ENCODE measurements at places on chromosomes 11 and 22.

- peaks cover 20% of the 10 kb centered on the region for H3K4me1 ChIP-seq
- H3K27me3 ChIP-seq, result no peaks in the 10 kb centered on the region
- H3K27ac ChIP-seq, result no peak overlapping the region
- no peak for DNase-seq
These were observed 429 bp downstream of the PGGHG start for GRCh38 chr11:289398-289711.

DNA sequence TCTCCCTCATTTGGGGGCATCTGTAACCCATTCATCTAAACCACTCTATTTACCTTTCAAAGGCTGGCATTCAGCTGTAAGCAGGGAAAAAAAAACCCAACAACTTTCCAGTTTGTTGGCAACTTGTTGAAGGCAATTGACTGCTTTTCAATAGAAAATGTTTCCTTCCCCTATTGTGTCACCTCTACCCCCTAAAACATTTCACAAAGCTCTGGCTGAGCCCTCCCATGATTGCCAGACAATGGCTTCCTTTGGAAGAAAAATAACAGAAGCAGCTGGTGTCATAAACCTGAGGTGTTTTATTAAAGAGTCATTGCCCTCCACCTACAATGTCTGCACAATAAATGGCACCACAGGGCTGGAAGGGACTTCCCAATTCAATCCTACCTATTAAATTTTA, 22.1 kb upstream of the PSMA1 start:
- H3K4me3 ChIP-seq, result no peak overlapping the region
- H3K36me3 ChIP-seq, result no peaks in the 10 kb centered on the region
- H3K27me3 ChIP-seq, result no peaks in the 10 kb centered on the region
- no peak overlapping the region for H3K27ac ChIP-seq
- no peak for DNase-seq

- H3K27me3 ChIP-seq, result no peaks in the 10 kb centered on the region
- H3K27ac ChIP-seq, result no peak overlapping the region
- DNase-seq, result no peak
- H3K4me3 ChIP-seq, result no peak overlapping the region
- no peaks in the 10 kb centered on the region for H3K4me1 ChIP-seq
- H3K36me3 ChIP-seq, result peaks cover 56% of the 10 kb centered on the region
These were observed 16.7 kb downstream of the TAB1 start for GRCh38 chr22:39416319-39416718.

GRCh38 chr11:93212094-93212493, 14.3 kb upstream of the SLC36A4 start:
- H3K36me3 ChIP-seq, result no peaks in the 10 kb centered on the region
- DNase-seq, result no peak
- H3K27me3 ChIP-seq, result no peaks in the 10 kb centered on the region
- no peaks in the 10 kb centered on the region for H3K4me1 ChIP-seq
- H3K4me3 ChIP-seq, result no peak overlapping the region

DNA sequence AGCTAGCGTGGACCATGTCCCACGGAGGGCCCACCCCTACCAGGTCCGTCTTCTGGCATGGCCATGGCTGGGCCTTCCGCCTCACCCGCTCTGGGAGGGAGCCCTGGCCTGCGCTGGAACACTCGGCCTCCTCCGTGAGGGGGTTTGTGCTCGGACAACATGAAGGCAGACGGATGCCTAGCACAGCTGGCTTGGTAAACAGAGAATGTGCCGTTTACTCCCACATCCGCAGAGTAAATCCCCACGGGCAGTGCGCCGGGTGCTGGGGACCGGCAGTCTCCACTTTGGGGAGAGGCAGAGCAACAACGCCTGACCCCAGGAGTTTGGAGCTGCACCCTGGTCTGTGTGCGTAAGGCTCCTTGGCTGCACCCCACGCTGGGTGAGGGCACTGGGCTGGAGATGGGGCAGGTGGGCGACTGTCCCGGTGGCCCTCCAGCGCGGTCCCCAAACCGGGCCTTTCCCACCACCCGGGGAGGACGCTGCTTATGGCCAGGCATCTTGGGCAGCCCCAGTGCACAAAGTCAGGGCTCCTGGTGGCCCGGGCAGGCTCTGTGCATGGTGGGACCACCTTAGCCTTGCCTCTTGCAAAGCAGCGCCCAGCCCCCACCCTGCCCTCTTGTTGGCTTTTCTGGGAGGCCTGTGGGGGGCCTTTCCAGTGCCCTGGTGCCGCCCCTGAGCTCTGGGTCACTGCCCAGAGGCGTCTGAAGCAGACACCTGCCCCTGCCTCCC, 30.7 kb upstream of the MUC5AC start:
- no peak overlapping the region for H3K27ac ChIP-seq
- no peaks in the 10 kb centered on the region for H3K4me1 ChIP-seq
- H3K36me3 ChIP-seq, result no peaks in the 10 kb centered on the region
- no peak for DNase-seq

DNA sequence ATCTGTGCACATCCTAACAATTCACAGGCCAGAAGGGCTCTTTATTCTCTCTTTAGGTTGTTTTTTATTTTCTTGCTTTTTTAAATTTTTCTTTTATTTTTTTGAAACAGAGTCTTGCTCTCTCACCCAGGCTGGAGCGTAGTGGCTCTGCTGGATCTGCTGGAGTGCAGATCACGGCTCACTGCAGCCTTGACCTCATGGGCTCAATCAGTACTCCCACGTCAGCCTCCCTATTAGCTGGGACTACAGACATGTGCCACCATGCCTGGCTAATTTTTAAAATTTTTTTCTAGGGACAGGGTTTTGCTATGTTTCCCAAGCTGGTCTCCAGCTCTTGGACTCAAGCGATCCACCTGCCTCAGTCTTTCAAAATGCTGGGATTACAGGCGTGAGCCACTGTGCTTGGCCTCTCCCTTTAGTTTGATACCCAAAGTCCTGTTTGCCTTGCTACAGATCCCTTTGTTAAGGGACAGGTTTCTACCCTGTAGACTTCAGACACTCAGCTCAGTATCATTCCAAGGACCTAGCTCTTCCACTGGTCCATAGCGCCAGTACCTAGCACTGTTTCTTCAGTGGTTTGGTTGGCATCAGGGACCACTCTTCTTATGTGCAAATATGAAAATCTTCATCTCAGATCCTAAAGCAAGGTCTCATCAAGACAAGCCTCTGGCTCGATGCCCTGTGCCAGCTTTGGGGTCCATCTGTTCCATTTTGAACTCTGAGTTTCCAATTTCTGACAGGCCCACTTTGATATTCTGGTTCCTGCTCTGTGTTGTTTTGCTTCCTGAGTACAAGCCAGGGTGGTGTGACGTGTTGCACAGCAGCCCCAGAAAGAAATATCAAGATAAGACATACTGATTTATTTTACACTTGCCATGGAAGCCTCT, 211.7 kb downstream of the FAT3 start:
- H3K27me3 ChIP-seq, result no peaks in the 10 kb centered on the region
- no peak overlapping the region for H3K4me3 ChIP-seq
- H3K36me3 ChIP-seq, result no peaks in the 10 kb centered on the region
- no peak for DNase-seq

- no peaks in the 10 kb centered on the region for H3K27me3 ChIP-seq
- H3K4me3 ChIP-seq, result no peak overlapping the region
- H3K4me1 ChIP-seq, result no peaks in the 10 kb centered on the region
- DNase-seq, result no peak
- no peak overlapping the region for H3K27ac ChIP-seq
- H3K36me3 ChIP-seq, result no peaks in the 10 kb centered on the region
These were observed 24.5 kb upstream of the RNASEH2C start for GRCh38 chr11:65745049-65745448.

DNA sequence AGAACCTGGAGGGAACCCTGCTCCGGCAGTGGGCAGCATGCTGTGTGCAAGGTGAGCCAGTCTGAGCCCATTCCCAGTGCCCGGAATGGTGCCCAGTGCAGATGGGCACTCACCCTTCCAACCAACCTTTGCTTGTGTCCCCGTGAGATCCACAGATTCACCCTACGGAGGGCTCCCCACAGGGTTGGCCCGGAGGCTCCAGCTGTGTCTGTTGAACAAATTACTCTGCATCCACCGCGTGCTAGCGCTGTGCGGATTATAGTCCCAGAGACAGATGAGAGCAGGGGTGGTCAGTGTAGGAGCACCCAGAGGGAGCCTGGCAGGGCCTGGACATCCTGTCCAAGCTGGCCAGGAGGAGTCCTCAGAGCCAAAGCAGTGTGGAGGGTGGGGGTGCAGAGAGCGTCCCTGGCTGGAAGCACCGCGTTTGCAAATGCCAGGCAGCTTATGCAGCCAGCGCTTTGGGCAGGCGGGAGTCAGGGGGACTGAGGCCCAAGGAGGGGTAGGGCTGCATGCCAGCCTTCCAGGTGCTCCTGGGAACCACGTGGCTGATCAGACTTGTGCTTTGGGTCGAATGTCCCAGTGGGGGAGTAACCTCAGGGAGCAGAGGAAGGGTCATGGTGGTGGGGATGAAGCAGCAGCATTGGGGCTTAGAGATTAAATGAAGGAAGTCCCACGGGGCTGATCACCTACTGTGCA, 80.5 kb downstream of the KCNQ1 start:
- H3K36me3 ChIP-seq, result no peaks in the 10 kb centered on the region
- no peak overlapping the region for H3K4me3 ChIP-seq
- no peaks in the 10 kb centered on the region for H3K4me1 ChIP-seq
- H3K27me3 ChIP-seq, result no peaks in the 10 kb centered on the region
- no peak for DNase-seq
- no peak overlapping the region for H3K27ac ChIP-seq

DNA sequence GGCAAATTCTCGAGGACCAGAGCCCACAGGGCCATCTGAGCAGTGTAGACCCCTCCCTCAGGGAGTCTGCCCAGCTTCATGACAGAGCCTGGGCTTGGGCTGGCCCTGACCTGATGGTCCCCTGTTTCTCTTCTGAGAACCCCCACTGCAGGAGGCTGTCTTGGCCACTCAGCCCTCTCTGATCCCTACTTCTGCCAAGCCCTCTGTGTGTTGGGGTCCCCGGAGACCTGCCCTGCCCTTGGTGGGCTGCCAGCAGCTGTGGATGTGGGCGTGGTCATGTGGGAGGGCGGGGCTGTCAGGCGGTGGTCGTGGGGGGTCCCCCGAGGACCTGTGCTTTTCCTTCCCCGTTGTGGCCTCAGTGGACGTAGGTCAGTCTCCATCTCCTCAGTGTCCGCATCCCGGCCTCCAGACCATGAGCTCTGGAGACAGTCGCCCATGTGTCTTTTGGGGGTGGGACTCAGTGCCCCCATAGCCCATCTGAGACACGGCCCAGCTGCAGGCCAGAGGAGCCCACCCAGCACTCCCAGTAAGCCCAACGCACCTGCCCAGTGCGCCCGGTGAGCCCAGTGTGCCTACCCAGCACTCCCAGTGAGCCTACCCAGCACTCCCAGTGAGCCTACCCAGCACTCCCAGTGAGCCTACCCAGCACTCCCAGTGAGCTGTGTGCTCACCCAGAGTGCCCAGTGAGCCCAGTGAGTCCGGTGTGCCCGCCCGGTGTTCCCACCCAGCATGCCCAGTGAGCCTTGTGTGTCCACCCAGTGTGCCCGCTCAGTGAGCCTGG, 409.2 kb downstream of the TBC1D22A start:
- H3K36me3 ChIP-seq, result peaks cover 6% of the 10 kb centered on the region
- H3K27ac ChIP-seq, result no peak overlapping the region
- H3K4me1 ChIP-seq, result no peaks in the 10 kb centered on the region
- H3K27me3 ChIP-seq, result no peaks in the 10 kb centered on the region
- DNase-seq, result no peak

GRCh38 chr11:36328966-36329673, 33.0 kb downstream of the PRR5L start:
- DNase-seq, result no peak
- no peaks in the 10 kb centered on the region for H3K4me1 ChIP-seq
- no peak overlapping the region for H3K4me3 ChIP-seq
- H3K36me3 ChIP-seq, result no peaks in the 10 kb centered on the region
- H3K27me3 ChIP-seq, result no peaks in the 10 kb centered on the region

DNA sequence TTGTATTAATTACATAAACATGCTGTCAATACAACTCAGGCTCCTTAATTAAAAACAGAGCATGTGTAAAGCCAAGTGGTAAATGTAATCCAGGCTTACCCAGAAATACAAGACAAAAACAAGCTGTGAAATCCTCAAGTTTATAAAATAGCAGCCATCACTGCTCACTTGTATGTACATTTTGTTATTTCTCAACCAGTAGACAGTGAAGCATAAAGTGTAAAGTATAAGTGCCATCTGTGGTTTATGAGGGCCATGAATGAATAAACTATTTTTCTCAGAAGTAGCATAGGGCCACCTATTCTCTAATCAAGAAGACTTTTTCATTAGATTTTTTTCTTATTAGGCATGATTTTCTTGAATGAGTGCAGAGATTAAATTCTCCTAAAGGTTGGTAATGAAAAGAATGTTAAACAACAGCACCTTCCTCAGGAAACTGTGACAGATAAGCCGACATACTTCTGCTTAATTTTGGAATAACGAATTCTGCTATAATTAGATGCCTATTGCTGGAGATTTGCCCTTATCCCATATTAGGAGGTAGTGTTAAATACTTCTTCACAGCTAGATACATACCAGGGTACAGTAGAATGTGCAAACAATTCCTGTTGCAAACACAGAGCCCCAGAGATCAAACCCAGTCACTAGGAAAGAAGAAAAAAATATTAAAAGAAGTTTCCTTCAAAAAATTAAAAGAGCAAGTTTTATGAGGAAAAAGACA, 13.0 kb downstream of the SLC5A12 start:
- no peak for DNase-seq
- no peaks in the 10 kb centered on the region for H3K4me1 ChIP-seq
- H3K36me3 ChIP-seq, result no peaks in the 10 kb centered on the region
- no peak overlapping the region for H3K4me3 ChIP-seq
- H3K27ac ChIP-seq, result no peak overlapping the region

DNA sequence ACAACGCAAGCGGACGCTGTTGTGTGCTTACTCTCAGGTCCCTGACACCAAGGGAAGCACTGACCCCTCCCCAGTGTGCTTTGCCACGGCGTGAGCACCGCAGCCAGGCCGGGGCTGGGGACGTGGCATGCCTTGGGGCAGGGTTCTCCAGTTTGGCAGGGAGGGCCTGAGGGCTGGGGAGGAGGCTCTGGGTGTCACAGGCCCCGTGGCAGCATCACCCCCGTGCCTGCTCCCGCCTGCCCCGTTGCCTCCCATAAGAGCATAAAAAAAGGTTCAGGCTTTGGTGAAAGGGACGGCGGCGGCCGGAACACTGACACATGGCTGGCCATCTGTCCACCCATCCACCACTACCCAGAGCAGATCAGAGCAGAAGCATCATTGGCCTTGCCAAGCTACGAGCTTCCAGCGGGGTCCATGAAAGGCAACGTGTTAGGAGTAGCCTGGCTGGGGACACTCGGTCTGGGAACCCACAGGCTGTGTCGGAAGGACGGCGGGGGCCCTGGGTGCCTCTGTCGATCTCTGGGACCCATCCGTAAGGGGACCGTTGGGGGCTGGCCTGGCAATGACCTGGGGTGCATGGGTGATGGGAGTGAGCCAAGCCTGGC, 183.0 kb downstream of the IGLL1 start:
- H3K27me3 ChIP-seq, result no peaks in the 10 kb centered on the region
- no peak for DNase-seq
- no peaks in the 10 kb centered on the region for H3K36me3 ChIP-seq
- H3K27ac ChIP-seq, result no peak overlapping the region

Data from thoracic aorta (tissue), 2 donors.